Astrocyte (in vitro differentiated cells and primary cell): ENCODE measurements at places on chromosomes 12 and 14.
A peak's percentile ranks its signal among the peaks of the same experiment; 100 is the strongest.

GRCh38 chr12:51320695-51321320 lies 3.2 kb downstream of the BIN2 start:
- DNase-seq = peak; percentile 26

DNA sequence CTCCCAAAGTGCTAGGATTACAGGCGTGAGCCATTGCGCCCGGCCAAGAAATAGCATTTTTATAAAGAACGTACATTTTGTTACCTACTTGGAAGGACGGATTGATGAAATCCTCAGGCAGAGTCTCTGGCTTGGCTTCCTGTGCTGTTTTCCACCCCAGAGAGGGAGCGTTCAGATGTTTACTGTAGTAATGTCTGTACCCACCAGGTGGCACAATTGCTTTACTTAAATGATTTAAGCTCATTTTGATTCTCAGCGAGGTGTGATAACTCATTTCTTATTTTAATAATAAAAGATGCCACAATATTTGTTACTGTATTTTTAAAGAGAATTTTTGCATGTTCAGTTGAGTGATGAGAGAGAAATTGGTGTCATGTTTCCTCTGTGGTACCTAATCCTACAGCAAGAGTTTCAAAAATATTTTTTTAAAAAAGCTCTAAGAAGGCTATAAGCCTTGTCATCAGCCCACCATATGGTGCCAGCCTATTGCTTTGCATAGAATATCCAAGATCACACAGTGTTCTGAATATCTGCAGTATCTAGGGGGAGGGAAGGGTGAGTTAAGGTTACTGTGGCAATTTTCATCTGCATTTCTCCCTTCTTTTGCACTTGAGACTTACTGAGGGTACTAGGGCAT lies 82.6 kb upstream of the TRAF3 start:
- DNase-seq = peak; percentile 35

- DNase-seq = no peak
Observed at GRCh38 chr12:23938422-23938821, 11.0 kb downstream of the SOX5 start.

- no peak for DNase-seq
Observed at GRCh38 chr14:60089221-60089620, 2.5 kb upstream of the PCNX4 start.

DNA sequence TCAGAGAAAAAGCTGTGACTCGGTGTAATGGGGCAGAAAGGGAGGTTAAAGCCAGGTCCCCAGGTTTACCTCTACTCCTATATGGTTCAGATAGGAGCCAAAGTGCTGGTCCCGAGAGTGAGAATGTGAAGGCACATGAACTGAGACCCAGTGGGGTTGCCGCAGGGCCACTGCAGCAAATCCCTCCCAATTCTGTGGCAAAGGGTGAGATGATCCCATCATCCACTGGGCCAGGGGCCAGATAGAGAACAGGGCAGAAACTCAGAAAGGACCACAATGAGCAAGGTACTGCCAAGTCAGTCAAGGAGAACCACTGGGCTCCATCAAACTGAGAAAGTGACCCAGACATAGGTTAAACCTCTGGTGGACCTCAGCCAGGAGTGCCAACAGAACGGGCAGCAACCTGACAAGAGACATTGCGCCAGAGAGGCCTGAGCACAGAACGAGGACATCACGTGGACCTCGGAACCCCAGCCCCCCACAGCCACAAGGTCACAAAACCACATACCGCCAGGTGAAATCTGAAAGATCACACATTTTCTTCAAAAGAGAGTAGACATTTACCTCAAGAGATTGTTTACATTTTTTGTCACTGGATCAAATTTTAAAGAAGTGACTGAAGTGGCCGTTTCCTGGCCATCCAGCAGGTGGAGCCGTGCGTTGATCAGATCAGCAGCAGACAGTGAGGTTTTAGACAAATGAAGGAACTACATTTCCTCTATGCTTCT lies 20.5 kb upstream of the ITPR2 start:
- peak; percentile 28 for DNase-seq

DNA sequence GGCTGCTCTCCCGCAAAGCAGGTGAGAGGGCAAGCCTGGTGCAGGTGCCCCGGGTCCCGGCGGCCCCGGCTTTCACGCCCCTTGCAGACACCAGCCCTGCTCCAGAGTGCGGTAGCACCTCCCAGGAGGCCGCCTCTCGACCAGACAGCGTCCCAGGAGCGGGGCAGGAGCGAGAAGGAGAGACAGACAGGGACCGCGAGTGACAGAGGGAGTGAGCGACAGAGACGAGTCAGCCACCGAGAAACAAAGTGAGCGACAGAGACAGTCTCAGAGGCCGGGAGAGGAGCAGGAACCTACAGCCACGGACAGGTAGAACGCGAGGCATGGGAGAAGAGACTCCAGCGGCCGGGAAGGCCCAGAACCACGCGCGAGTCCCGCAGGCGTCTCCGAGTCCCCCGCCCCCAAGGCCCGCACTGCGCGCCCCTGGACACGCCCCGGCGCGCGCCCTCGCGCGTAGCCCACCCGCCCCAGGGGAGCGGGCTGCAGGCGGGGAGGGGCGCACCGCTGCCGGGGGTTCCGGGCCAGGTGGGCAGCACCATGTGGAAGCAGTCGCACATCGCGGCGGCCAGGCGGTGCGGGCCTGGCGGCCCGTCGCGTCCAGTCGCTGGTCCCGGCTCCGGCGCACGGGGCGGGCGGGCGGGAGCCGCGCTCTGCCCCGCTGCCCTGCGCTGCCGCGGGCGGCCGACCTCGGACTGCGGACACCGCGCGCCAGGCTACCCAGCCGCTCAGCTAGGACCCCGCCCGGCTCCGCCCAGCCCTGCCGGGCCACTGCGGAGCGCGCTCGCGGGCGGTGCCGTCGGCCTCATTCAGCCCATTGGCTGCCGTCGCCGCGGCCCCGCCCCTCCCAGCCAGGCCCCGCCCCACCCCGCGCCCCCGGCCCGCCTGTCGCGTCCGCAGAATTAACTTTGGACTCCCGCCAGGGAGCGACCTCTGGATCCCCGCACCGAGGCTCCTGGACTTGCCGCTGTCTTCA lies at the start of gene AHNAK2:
TSS of gene AHNAK2 (minus strand) at position 694 of the 973 bp plus-strand sequence. CDS start at position 557, 137 bp downstream.
- DNase-seq = peak; percentile 52

GRCh38 chr14:67665868-67666267 lies 8.6 kb downstream of the VTI1B start:
- DNase-seq = peak; percentile 31

GRCh38 chr12:15846887-15847286 lies 35.3 kb upstream of the STRAP start:
- peak; percentile 18 for DNase-seq

- DNase-seq = no peak
Observed at GRCh38 chr12:94230357-94230905, 82.1 kb downstream of the PLXNC1 start.

GRCh38 chr14:53187921-53188463 lies 34.9 kb upstream of the DDHD1 start:
- DNase-seq = no peak

GRCh38 chr14:61489932-61490331 lies 168.6 kb downstream of the PRKCH start:
- no peak for DNase-seq

GRCh38 chr14:40058901-40059897 lies 627.0 kb upstream of the FBXO33 start:
- no peak for DNase-seq

- DNase-seq = peak; percentile 64
Observed at GRCh38 chr14:31360919-31361662, 59.3 kb downstream of the HEATR5A start.

DNA sequence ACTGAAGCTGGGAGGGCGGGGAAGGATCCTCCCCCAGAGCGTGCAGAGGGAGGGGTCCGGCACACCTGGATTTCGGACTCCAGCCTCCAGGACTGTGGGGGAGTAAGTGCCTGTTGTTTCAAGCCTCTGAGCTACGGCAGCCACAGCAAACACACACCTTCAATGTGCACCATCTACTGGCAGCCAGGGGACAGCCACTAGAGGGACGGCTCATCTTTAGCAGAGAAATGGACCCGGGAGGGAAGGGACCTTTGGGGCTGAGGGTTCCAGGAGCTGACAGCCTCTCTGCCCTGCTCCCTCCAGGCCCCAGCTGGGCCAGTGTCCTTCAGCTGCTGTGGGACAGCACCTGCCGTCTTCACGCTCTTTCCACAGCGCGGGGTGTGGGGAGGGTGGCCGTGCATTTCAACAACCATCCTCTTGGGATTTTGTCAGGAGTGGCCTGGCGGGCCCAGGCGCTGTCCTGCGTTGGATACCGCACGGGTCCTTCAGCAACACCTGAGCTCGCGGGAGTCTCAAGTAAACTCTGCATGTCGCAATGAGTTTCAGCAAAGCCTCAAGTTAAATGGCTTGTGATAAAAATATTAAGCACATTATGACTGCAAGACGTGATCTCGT lies 209.2 kb upstream of the C14orf180 start:
- no peak for DNase-seq

GRCh38 chr14:105999361-106000028 lies 473.1 kb downstream of the TMEM121 start:
- no peak for DNase-seq

- no peak for DNase-seq
Observed at GRCh38 chr12:104421343-104421742, 35.4 kb upstream of the CHST11 start.

GRCh38 chr14:21526672-21527317 lies 649 bp upstream of the SALL2 start:
- DNase-seq = no peak

DNA sequence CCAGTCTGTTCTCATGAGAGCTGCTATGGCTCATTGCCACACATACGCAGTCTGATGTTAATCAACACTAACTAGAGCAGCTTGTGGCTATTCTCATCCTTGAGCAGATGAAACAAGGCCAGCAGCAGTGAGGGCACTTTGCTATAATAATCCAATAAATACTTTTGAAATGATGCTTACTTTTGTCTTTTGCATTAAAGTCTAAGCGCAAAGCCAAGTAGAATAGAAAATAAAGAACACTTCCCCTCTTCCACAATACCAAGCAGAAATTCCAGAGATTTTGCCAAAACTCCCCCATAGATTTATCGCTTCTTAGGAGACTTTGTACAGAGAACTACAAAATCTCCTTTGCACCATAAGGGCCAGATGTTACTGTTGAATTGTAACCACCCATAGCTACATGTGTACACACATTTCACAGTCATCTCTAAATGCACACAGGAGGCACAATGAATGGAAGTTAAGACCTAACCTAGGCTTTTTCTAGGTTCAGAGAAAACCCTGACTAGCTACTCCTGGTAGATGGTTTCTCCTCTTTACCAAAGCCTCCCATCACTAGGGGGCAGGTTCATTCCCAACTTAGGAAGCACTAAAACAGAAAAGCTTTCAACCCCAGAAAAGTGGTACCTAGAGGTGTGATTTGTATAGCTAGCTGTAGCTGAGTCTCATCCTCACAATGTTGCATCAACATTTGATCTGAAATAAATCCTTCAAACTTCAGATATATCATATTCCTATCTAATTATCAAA lies 119.3 kb downstream of the HMGA2 start:
- DNase-seq = no peak

DNA sequence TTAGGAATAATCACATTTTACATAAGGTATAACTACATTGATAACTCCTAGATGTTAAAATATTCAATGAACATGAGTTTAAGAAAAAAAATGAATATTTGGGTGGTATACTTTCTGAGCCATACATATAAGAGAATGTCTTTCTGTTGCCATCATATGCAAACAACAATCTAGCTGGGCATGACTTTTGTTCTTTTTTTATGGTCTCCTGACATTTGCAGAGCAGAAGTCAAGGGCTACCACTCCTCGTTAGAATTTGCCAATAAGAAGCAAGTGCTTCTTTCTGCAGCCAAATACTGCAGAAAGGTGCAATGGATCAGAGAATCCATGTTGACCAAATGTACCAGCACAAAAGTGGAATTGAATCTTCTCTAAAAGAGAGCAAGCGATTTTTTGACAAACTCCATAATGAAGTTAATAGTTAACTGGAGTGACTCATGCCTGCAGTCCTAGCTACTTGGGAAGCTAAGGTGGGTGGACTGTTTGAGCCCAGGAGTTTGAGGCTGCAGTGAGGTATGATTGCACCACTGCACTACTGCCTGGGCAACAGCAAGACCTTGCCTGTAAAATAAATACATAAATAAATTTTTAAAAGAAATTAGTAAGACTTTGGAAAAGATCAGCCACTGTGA lies 25.5 kb upstream of the CCDC91 start:
- no peak for DNase-seq

DNA sequence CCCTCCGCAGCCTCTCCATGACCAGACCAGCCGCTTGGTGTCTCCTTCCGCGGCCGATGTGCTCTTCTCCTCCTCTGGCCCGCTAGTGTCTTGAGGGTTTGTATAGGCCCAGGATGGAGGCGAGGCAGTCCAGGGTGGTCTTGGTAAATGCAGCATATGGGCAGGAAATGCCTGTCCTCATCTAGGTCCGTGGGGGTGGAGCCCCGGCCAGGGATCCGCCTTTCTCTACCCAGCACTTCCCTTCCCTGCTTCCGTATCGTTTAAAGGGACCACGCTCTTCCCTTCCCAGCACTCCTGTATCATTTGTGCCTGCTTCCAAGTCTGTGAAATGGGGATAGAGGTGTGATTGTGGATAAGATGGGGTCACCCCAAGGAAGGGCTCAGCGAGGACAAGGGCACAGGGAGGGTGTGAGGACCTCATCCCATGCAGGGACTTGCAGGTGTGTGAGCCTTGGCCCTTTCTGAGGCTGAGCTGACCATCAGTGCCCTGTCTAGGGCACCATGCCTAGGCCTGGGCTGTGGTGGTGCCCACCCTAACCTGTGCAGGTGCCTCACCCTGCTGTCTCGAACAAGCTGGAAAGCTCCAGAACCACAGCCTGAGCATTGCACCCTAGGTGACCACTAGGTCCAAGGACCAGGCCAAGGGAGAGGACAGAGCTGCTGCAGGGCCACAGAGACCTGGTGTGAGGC lies 326.8 kb upstream of the RTL1 start:
- no peak for DNase-seq

GRCh38 chr12:24772813-24773212 lies 176.1 kb downstream of the BCAT1 start:
- no peak for DNase-seq

DNA sequence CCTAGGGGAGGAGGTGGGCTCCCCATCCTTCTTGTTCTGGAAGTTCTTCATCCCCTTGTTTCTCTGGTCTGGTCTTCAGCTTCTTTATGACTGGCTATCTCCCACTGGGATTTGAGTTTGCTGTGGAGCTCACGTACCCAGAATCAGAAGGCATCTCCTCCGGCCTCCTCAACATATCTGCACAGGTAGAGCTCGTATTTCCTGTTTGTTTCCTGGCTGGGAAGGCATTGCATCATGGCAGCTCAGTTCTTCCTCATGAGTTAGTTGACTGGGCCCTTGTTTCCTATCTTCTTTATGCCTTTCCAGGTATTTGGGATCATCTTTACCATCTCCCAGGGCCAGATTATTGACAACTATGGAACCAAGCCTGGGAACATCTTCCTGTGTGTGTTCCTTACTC lies 19.8 kb downstream of the ERG28 start:
- no peak for DNase-seq
